ENCODE measurements at places on chromosomes 6 and 20. TPM values are rescaled to one million over a fixed set of nuclear protein-coding genes. Genes with fewer than 3 reads are reported as not detected.

PI3 gene
- not detected for total RNA-seq

RPP40 gene
- 17.1 TPM for total RNA-seq

TNXB gene
- total RNA-seq = 24.1 TPM

BEND6 gene
- total RNA-seq = 21.7 TPM
